Stimulated activated CD8-positive, alpha-beta memory T cell treated with anti-CD3 and anti-CD28 coated beads, Interleukin-4, amount 100 ng/mL, for 24 hours (primary cell): ENCODE measurements at places on chromosomes 6 and 20.

DNA sequence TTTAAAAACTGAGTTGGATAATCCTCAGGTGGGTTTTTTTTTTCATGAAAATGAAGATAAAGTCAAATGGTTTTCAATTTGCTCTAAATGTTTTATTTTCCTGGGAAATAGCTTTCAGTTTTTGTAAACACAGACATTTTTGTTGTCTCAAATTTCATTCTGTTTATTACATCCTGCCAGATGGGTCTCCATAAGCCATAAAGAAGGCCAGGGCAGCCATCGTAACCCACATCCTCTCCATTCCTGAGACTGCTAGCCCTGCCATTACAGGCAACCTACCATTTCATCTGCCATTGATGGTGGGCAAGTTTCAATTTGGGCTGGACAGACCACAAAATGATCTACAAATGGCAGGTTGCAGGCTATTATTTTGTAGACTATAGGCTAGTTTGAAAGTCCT is 60.8 kb downstream of the BTBD3 start:
- no peak for DNase-seq

DNA sequence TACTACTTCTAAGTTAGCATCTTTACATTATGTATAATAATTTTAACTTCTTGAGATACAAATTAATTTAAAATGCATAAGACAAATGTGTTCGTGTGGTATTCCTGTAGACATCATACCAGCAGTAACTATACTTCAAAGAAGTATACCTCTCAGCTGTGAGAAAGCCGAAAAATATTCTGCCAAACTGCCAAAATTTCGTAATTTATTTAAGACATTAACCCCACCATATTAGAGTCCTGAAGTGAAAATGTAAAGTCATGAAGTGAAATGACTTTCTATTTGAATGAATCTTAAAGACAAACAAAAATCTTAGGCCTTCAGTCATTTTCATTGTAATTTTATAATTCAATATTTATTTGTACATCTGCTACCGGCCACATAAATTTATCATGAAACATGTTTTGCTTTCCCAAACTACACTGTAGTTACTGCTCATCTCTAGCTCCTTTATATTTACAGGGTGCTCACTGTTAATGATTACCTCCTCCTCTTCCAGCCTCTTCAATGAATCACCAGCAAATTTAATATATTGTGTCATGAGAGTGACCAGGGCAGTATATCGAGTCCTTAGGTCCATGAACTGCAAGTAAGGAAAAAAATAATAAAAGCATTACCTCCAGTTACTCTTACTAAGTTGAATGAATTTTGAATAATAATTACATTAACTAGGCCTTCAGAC is 18.5 kb downstream of the DST start:
- no peak for DNase-seq

- DNase-seq, result no peak
Measured at GRCh38 chr6:81987293-81987692, 234.8 kb upstream of the TENT5A start.

DNA sequence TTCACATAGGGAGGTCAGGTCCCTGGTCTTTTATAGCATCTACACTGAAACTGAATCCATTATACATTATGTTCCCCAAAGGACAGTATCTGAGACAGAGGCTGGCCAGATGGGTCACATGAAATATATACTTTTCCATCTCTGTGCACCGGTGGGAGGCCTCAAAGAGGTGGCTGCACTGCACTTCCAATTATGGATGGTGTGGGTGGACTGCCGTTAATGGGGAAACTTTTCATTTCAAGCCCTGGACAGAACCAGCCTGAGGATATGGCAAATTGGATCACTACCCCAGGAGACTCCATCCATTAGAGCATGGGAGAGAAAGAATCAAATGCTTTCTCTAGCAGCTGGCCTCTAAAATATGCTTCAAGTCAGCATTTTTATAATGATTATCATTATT is 280.5 kb upstream of the OPRM1 start:
- no peak for DNase-seq

DNA sequence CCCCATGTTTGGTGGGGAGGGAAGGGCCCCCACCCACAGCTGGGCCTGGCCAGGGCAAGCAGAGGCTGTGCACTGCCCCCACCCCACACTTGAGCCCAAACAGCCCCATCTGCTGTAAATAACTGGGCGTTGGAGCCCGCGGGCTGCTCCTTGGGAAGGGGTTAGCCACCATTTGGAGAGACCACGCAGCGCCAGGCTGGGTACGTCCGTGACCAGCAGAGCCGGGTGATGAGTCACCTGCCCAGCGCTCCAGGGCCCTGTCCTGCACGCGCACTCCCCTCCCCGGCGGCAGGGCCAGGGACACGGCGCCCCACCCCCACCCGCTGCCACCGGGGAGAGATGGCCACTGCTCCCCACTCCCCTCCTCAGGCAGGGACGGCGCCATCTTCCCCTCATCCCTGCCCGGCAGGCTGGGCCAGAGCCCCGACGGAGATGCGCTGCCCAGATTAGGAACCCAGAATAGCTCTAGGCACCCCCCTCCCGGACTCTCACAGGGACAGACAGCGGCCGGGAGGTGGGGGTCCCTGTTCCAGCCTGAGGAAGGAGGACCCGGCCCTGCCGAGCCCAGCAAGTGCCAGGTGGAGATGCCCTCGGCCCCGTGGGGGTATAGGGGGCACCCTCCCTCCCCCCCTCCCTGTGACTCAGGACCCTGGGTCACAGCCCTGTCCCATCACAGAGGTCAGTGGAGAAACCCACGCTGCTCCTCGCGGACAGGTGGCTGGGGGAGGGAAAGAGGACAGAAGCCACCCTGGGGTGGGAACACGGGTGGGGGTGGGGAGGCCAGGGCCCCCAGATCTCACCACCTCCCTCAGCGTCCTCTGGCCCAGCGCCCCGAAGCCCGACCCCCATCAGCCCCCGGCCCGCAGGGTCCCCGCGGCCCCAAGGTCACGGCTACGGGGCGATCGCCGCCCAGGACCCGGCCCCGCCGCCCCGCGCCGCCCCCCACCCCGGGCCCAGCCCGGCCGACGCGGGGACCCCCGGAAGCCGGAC is 642 bp downstream of the EEF1A2 start:
- DNase-seq, result no peak

DNA sequence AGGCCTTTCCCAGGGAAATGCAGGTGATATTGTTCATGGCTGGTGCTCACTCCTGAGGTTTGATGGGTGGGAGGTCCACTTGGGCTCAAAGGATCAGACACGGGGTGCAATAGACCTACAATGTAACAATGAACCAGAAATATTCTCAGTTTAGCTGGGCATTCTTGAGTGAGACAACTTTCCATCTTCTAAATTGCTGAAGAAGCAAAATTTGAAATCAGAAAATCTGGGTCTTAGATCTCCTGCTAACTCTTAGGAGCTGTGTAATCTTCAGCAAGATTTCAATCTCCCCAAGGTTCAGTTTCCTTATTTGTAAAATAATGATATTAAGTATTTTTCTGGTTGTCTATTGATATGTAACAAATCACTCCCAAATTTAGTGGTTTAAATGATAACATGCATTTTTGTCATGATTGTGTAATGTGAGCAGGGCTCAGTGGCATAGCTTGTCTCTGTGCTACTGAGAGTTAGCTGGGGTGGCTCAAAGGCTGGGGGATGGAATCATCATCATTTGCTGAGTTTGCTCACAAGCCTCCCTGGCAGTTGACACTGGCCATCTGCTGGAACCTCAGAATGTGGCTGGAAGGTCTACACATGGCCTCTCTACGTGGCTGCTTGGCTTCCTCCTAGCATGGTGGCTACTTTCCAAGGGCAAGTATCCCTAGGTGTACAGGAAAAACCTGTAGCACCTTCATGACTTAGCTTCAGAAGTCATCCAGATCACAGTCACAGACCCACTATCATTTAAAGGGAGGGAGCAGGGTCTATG is 98.8 kb downstream of the GRM1 start:
- no peak for DNase-seq

- no peak for DNase-seq
Measured at GRCh38 chr6:105015482-105015881, 58.6 kb downstream of the LIN28B start.

- no peak for DNase-seq
Measured at GRCh38 chr6:5105146-5105545, 20.0 kb downstream of the PPP1R3G start.

- no peak for DNase-seq
Measured at GRCh38 chr6:106421496-106421895, 61.0 kb downstream of the CRYBG1 start.

DNA sequence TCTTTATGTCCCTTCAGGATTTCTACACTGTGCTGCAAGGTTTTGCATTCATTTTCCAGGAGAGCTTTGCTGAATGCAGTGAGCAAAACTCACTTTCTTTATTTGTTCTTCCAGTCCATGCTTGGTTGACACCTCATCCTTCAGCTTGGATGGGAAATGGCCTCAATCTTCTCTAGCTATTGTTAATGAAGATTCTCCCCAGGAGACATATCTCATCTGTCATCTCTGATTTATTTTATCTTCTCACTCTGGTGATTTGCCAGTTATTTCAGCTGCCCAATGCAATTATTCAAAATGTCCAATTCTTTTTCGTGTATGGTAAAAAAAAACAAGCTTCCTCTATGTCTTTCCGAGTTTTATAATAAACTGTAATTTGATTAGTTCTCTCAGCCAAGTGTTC is 77.9 kb upstream of the PAK5 start:
- DNase-seq, result no peak

- no peak for DNase-seq
Measured at GRCh38 chr6:101816716-101817115, 423.2 kb downstream of the GRIK2 start.
